Activated naive CD4-positive, alpha-beta T cell treated with anti-CD3 and anti-CD28 coated beads, Interleukin-2, amount 10 ng/mL, durations not matched to agents 7 days and 5 days (primary cell): ENCODE measurements at places on chromosomes 13 and 19.

- DNase-seq: no peak
Observed at GRCh38 chr13:100836711-100837110, 162.1 kb upstream of the TMTC4 start.

DNA sequence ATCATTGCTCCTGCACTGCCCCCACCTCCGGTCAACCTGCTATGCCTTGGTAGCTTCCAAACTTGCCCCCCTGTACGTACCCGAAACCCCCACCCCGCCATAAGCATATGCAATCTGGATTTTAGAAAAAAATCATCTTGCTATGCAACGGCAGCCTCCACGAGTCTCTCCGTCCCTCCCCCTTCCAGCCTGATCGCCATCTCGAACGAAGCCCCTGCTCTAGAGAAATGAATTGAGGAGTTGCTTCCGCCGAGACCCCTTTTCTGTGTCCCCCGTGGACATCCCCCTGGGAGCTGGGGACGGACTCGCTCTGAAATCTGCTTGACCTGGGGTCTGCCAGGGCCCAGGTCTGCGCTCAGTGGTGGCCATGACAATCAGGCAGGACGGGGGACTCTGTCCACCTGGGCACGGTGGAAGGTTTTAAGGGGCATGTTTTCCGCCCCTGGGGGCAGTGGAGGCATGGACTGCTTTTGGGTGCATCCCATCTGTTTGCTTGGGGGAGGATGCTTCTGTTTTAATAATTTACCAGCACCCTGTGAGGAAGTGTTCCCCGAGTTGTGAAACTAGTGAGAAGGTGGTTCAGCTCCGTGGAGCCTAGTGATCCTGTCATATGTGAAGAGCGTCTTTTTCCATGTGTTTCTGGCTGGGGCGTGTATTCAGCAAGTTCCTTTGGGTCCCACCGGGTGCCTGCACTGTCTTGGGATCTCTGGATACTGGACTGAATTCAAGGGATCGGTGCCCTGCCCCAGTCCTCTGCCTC lies 1.0 kb downstream of the KDM4B start:
- DNase-seq: peak; percentile 36

DNA sequence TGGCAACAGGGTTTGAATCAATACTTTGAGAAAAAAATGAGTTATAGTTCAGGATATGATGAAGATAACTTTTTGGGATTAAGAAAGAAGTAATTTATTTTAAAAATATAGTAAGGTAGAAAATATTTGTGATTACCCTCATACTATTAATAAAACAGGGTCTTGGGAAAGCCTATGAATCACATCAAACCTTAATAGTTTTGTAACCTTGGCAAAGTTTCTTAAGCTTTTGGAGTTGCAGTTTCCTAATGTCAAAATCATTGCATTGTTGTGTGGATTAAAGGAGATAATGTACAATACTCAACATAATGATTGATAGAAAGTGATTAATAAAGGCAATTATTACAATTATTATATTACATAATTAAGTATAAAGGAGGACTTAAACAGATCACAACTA lies 149.0 kb downstream of the LMO7 start:
- DNase-seq: no peak

- DNase-seq: no peak
Observed at GRCh38 chr13:94657167-94657566, 55.2 kb downstream of the SOX21 start.

DNA sequence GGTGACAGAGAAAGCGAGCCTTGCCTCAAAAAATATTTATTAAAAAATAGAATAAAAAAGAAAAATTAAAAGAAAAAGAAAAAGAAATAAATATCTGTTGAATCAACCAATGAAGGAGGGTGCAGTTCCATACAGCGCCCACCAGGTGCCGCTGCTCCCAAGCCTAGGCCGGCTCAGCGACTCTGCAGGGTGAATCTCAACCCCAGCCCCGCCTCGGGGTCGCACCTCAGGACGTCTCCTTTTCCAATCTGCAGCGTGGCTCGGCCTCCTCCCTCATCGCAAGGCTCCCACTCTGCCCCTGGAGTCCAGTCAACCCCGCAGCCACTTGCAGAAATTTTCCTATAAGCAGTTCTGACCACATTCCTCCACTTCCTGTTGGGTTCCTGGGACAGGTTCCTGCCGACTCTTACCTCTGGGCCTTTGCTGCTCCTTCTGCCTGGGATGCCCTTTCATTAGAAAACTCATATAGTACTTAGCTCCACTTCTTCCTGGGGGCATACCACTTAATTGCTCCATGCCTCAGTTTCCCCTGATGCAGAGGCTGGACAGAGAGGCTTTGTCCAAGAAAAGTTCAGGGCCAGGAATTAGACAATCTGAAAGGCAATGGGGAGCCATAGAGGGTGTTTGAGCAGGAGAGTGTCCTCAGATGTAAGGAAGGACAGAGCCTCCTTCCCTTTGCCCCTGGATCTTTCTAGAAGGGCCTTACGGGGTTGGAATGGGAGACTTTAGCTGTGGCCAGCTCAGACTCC lies 24.3 kb downstream of the NFILZ start:
- peak; percentile 75 for DNase-seq

- DNase-seq: no peak
Observed at GRCh38 chr13:35675651-35676050, 199.2 kb upstream of the MAB21L1 start.

DNA sequence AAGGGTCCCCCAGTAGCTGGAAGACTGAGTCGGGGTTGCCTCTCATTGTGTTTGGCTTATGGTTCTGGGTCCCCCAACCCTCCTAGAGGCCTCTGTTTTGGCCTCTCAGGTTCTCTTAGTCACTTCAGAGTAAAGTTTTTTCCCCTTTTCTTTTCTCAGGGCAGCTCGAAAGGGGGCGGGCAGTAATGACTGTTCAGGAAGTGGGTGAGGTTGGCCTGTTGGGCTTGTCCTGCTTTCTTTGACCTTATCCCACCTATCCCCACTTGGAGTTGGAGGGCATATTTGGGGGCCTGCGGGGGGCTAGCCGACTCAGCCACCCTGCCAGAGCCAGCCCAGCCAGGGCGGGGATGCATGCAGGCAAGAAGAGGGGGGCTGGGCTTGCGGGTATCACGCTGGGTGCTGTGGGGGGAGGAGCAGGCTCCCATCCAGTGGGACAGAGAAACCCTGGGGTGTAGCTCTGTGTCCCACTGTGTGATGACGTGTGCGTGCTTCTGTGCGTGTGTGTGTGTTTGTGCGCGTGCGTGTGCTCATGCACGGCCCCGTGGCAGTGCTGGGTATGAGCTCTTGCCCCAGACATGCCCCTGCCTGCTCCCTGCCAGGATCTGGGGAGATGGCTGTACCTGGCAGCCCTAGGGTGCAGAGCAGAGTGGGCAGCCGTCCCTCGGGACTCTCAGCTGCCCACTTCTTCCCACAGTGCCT lies 1.4 kb downstream of the CIC start:
- peak; percentile 82 for DNase-seq

DNA sequence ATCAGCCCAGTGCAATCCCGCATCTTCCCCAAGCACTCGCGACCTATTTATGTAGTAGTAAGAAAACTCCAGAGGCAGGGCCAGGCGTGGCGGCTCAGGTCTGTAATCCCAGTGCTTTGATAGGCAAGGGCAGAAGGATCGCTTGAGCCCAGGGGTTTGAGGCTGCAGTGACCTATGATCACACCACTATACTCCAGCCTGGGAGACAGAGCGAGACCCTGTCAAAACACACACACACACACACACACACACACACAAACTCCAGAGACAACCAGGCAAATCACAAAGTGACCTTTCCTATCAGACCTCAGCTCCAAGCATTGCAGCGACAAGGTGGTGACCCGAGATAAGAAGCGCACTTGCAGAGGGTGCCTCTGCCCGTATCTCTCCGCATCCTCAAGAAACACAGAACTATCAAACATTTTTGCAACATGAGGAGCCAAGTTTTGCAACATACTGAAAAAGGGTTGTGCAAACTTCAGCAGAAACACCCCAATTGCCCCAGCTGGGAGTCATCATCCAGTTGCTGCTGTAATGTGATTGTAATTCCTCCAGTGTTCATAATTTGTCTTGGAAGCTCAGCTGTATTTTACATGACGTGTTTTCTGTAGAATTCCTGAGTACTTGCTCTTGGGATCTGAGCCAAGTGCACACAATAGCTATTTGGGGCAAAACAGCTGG lies 8.7 kb upstream of the KLF2 start:
- DNase-seq: no peak

DNA sequence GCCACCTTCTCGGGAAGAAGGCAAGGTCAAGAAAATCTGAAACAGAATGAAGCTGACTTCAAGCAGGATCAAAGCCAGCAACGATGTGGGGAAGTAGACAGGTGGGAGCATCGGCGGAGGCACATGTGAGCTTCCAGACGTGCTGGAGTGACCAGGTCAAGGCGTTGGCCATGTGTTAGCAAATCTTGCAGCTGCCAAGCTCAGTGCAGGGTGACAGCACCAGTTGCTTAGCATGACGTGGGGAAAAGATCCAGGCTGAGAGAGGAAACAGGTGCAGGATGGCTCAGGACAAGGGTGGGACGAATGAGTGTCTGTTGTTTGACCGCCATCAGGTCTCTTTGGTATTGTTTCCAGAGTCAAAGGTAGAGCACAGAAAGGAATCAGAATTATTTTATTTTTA lies 92.3 kb downstream of the TNFSF13B start:
- no peak for DNase-seq

DNA sequence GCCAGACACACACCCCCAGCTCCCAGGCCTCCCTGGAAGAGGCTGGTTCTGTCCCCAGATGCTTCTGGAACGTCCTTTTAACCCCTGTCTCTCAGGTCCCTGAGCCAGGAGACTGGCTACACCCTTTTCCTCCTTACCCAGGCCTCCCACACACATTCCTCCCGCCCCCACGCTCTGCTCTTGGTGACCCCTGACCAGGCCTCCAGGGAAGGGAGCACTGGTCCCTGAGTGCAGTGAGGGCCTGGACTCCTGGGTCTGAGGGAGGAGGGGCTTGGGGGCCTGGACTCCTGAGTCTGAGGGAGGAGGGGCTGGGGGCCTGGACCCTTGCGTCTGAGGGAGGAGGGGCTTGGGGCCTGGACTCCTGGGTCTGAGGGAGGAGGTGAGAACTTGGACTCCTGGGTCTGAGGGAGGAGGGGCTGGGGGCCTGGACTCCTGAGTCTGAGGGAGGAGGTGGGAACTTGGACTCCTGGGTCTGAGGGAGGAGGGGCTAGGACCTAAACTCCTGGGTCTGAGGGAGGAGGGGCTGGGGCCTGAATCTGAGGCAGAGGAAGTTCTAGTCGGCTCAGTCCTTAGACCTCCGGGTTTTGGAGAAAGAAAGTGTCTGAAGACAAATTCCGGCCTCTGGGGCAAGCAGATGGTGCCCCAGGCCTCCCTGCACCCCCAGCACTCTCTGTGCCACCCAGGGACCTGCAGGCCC lies 527 bp downstream of the KLK6 start:
- DNase-seq: no peak

GRCh38 chr13:51324714-51325420 lies 14.6 kb upstream of the SERPINE3 start:
- DNase-seq: no peak
